ENCODE measurements at places on chromosomes 2 and 18.

DNA sequence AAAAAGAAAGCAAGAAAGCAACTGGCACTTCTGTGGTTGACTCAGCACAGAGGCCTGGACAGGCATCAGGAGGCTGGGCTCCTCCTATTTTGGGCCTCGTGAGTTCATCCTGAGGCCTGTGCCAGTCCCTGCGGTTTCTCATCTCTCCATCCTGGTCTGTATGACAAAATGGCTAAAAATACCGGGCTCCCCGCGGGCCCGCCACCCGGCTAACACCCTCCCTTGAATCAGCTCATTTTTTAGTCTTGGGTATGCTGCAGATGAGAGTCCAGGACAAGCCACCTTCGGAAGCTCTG lies 62.3 kb upstream of the YWHAQ start:
- DNase-seq, result no peak

GRCh38 chr2:8215982-8216381 lies 465.9 kb upstream of the ID2 start:
- DNase-seq, result no peak

DNA sequence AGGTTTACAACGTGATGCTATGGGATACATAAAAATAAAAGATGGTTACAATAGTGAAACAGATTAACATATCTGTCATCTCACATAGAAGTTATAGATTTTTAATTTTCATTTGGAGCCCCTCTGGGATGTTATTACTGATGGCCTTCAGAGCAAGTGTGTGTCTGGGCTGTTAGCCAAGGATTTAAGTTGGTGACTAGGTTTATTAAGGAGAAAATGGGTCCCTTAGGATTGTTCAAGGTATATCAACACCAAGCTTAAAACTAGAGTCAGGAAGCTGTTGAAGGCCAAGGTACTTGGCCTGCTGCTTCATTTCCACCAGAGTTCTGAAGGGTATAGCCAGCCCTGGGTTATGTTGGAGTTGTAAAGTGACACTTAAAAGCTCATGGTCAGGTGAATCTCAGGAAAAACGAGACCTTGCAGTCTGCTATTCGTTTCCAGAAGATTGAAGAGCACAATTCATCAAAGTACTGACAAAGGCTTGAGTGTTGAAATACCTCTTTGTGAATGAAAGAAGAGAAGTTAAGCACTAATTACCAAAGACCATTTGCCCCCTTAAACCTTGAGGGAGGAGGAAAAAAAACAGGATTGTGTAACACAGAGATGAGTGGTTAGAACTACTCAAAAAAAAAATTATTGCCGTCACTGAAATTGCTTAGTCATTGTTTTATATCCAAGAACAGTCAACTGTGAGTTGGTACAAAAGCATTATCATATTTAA lies 48.4 kb downstream of the MAP2 start:
- peak; percentile 87 for DNase-seq

DNA sequence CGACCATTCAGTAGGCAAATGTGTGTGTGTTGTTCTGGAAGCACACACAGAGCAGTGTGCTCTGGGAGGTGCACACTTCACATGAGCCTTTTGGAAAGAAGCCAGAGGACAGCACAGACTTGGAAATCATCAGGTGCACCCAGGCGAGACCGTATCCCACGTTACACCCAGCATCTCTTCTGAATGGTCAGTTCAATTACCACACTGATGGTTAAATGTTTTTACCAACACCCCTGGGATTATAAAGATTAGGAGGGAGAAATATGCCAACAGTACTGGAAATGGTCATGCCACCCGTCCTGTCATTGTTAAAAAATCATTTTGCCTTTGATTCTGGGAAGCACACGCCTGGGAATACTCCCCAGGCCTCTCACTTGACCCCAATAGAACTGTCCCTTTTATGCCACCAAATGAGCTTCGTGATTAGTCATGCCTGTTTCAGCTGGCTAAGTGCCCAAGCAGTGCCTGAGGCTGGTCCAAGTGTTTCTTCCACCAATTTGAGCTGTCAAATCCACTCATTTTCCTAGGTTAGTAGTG lies 183.7 kb downstream of the NRP2 start:
- DNase-seq, result peak; percentile 55

GRCh38 chr18:51185075-51185474 lies 12.4 kb downstream of the MEX3C start:
- no peak for DNase-seq

DNA sequence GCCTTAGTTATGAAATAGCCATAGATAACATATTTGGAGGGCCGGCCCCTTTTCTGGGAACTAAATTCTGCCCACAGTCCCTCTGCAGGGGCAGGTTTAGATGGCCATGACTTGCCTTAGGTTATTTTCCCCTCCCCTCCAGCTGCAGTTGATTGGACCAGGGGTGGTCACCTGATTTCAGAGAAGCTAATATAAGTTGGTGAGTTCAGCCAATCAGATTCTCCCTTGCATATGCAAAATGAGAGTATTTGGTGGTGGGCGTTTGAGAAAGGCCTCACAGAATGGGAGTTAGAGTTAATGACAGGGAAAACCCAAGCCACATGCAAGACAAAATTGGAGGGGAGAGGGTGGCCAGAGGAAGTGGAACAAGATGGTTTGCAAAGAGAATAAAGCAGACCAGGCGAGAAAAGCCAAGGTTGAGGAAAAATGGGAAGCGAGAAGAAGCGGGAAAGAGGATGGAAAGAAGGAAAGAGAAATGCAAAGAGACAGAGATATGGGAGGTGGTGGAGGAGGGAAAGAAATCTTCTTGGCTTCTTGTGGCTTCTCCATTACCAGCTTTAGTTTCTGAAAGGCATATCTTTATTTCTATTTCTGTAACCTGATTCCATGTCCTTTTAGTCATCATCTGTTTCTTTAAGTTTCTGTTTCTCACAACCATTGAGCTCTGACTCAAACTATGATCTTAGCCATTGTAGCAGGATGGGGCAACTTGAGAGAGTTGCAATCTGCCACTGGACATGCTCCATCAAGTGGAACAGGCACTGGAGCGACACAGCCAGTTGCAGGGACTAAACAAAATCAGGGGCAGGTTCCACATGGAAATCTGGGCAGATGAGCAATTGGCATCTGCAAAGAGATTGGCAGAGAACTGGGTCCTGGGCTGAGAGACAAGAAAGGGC lies 108.1 kb upstream of the SIX3 start:
- DNase-seq, result no peak

DNA sequence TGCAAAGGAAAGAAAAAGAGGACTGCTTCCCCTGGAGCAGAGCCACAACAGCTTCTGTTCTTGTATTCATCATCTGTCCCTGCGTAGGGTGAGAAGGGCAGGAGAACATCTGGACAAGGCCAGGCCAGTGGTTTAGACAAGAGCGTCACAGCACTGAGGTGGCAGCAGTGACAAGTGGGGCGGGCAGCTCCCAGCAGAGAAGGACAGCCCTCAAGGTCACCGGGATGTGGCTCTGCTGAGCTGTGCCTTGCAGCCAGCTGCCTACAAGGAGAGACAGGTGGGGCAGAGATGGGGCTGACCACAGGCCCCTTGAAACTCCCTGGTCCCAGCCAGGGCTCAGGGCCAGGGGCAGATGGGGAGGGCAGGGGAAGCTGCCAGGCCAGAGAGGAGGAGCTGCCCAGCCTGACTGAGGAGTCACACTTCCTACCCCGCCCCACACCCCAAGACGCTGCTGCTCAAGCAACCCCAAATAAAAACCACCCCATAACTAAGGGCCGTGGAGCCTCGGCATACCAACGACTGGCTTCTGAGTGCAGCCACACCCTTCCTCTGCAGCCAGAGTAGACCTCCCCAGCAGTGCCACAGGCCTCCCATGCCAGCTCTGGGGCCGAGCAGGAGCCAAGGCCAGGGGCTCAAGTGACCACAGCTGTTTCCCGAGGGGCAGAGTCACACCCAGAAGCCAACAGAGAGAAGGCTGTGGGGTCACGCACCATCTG lies 5.4 kb downstream of the RAB11FIP5 start:
- no peak for DNase-seq

- no peak for DNase-seq
Observed at GRCh38 chr2:38975042-38975441, 85.4 kb downstream of the ARHGEF33 start.

- DNase-seq, result peak; percentile 62
Observed at GRCh38 chr2:55419233-55419678, 400 bp downstream of the CCDC88A start.

GRCh38 chr2:158936978-158937377 lies 31.5 kb upstream of the TANC1 start:
- no peak for DNase-seq

- DNase-seq, result no peak
Observed at GRCh38 chr2:161814008-161814660, 189.9 kb downstream of the SLC4A10 start.

- DNase-seq, result no peak
Observed at GRCh38 chr2:197208841-197209240, 101.7 kb downstream of the ANKRD44 start.

DNA sequence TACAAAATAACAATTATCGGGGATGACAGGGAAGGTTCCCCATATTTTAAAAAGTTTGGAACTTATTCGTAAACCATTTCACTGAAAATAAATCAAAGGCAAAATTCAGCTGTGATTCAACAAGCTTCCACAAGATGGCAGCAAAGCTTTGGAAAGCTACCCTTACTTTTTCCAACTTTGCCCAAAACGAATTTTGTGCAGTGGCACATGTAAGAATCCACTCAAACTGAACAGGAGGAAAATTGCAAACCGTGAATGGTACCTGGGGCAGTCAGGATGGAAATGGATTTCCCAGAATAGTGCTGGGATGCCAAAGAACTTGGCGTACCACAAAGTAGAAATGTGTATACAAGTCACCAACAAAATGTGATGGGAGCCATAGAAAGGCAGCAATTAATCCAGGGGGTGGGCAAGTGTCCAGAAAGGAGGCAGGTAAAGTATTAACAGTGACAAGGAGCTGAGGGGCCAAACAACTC lies 10.7 kb downstream of the RPL31 start:
- DNase-seq, result peak; percentile 32

- DNase-seq, result no peak
Observed at GRCh38 chr2:74008761-74009395, 24.2 kb downstream of the TET3 start.

GRCh38 chr2:205754924-205755321 lies 72.6 kb downstream of the NRP2 start:
- no peak for DNase-seq

- DNase-seq, result no peak
Observed at GRCh38 chr2:147108548-147108947, 736.3 kb upstream of the ACVR2A start.

All from NCI-H2171 treated with DMSO at 0.1 percent for 48 hours (cell line).